Right forelimb (tissue), 1 donor: ENCODE measurements at places on chromosomes 3 and 15.

GRCh38 chr15:67109141-67110034 lies 44.0 kb downstream of the SMAD3 start:
- no peak for DNase-seq

GRCh38 chr3:18474202-18474601 lies 49.1 kb upstream of the SATB1 start:
- DNase-seq, result no peak

GRCh38 chr3:177935047-177935446 lies 601.2 kb upstream of the KCNMB2 start:
- DNase-seq, result no peak

- DNase-seq, result no peak
These were observed 32.1 kb upstream of the BCL2L10 start for GRCh38 chr15:52144656-52145178.

- DNase-seq, result no peak
These were observed 82.6 kb upstream of the TJP1 start for GRCh38 chr15:29904757-29905417.

DNA sequence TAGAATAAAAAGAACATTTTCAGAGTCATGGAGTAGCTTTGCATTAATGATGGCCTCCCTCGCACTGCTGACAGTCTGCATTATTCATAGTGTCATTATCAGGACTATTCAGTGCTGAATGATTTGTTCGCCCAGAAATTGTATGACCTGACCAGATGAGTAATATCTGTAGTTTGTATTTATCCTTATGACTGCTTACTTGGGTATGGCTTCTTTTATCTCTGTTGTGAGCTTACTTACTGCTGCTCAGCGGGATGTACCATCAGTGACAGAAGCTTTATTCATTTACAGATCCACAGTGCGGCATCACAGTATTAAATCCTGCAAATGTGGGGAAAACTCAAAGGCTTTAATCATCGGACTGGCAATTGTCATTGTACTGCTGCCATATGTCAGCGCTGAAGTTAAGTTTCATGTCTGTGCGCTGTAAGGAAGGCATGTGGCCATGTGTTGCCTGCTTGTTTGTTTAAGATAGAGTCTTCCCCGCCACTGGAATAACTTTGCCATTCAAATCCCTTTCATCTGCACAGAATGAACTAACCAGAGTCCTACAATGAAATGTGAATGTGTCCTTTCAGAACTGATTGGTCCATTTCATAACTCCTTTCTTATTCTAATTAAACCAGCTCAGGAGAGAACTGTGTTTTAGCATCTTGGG lies 262.2 kb downstream of the CHL1 start:
- no peak for DNase-seq

GRCh38 chr15:40067921-40068624 lies 29.1 kb upstream of the SRP14 start:
- DNase-seq, result no peak

DNA sequence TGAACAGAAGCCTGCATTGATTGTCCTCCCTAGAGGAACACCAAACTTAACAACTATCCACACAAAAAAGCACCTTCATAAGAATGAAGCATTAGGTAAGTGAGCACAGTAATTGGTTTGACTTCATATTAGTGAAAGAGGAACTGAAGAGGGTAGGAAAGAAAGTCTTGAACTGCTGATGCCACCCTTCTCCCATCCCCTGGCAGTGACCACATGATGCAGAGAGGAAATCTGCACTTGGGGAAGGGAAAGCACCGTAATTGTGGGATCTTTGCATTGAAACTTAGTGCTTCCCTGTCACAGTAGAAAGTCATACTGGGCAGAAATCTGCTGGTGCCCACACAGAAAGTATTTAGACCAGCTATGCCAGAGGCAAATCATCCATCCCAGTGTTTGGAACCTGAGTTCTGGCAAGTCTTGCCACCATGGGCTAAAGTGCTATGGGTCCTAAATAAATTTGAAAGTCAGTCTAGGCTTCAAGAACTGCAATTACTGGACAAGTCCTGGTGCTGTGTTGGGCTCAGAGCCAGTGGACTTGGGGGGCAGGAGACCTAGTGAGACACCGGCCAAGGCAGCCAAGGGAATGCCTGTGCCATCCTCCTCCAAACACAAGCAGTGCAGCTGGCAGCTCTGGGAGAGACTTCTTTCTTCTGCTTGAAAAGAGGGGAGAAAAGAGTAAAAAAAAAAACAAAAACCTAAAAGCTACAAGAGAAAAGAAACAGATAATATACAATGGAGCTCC lies 63.6 kb downstream of the SLC15A2 start:
- DNase-seq, result no peak

DNA sequence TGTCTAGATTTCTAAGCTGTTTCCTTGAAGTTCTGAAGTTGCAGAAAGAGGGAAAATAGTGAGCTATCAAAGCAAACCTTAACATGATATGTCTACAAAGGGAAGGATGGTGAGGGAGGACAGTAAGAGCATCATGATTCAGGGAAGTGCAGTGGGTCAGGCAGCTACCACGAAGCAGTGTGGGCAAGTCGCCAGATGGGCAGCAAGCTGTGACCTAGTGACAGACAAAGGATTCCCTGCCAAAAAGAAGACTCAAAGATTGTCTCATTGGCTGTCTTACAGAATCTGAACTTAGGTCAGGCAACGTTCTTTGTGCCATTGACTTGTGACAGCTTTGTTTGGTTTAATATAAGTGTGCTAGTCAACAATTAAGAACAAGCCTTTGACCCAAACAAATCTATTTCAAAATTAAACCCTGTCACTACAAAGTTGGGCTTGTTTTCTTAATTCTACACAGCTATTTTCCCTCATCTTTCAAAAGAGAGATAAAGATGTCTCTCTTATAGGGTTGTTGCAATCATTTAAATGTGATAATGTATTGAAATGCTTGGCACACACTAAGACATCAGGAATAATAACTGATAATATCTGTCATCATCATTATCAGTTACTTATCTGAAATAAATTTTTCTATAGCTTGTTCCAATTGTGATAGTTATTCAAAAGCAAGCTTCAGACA lies 153.3 kb downstream of the ECT2 start:
- no peak for DNase-seq

GRCh38 chr15:83845230-83845629 lies 191.3 kb downstream of the ADAMTSL3 start:
- DNase-seq, result no peak

- DNase-seq, result no peak
These were observed 415.7 kb upstream of the ROBO2 start for GRCh38 chr3:76624164-76624563.

DNA sequence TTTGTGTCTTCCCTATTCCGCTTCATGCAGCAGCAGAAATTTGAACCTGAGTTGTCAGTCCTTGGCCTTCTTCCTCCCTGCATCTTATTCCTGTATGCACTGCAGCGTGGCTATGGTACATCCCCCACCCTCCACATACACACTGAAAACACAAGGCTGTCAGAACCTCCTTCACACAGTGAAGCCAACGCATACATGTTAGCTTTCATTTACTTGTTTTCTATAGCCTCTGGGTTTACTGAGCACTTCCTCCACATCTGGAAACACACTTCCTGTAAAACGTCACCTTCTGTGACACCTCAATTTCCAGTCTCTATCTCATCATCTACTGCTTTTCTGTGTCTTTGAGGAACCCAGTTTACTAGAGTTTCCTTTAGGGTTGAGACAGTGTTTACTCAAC lies 47.0 kb downstream of the SUSD5 start:
- no peak for DNase-seq

- DNase-seq, result no peak
These were observed 24.3 kb downstream of the CLDN11 start for GRCh38 chr3:170442947-170443346.

DNA sequence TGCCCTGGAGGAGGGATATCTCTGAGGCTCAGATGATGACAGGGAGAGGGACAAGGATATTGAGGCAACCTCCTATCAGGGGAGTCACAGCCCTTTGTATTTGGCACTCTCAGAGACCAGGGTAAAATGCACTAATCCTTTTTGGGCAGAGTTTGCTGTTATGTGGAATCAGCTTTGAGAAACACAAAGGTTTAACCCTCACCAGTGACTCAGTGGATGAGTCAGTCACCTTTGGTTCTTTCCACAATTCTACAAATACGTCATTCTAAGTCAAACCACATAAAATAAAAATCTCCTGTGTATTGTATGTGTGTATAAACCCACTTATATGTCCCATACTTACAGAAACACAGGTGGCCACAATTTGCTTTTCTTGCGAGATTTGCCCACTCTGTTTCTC lies 5.1 kb downstream of the LSAMP start:
- no peak for DNase-seq

- DNase-seq, result no peak
These were observed 29.3 kb downstream of the APPL1 start for GRCh38 chr3:57256844-57257243.

GRCh38 chr3:190012314-190012782 lies 108.3 kb downstream of the P3H2 start:
- DNase-seq, result no peak

DNA sequence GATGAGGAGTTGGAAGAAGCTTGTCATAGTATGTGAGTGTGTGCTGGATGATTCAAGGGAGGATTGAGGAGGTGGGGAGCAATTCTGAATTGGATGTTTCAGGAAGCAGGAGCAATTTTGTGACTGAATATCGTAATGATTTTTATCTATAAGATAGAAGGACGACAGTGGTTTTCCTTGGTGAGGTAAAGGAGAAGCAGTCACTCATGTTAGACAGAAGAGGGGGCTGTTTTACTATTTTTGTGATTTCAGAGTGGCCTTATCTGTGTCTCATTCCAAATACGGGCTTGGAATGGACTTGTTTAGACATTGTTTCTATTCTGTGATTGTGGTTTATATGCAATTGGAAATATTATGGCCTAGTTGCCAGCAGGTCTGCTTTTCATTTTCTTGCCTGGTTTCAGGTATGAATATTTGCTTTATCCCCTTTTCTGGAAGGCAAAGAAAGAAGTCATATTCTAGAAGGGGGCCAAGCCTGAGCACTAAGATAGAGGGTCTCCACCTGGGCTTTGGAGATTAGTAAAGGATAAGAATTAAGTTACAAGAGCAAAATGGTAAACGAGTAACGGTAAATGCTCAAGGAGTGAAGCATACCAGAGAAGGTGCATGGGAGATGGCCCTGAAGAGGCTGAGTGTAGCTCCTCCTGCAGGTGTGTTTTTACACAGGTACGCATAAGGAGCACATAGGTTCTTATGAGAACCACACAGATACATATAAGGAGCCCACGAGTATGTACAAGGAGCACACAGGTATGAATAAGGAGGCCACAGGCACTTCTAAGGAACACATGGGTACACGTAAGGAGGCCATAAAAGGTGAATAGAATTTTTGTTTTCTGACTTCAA lies 124.6 kb upstream of the KCNAB1 start:
- no peak for DNase-seq

GRCh38 chr3:40939030-40939740 lies 260.1 kb upstream of the CTNNB1 start:
- no peak for DNase-seq

- no peak for DNase-seq
These were observed 1.3 kb upstream of the SYN2 start for GRCh38 chr3:12002912-12003311.

DNA sequence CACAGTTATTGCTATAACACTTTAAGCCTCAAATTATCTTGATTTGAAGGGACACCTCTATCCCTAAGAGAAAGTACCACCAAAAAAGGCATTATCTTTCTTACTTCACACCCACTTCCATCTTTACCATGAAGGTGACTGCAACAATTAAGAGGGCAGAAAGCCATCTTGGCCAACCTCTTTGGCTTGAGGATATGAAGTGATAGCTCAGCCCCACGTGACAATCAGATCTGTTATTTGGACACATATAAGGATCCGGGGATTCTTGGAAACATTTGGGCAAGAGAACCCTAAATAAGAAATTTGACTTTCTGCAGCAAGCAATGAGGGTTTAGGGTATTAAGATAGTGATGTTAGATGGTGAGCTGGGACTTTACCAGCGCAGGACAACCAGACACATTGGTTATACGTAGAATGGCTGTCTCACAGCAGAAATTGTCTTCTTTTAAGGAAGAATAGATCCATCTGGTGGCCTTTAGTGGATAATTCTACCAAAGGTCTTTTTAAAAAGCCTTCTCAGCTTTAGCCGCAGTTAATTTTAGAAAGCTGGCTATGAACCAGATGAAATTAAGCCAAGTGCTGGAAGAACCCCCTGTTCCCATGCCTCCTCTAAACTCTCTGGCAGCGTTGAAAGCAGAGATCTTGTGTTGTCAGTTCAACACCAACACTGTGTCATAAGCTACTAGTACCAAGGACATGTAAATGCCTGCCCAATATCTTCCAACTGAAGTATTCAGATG lies 12.3 kb downstream of the HCLS1 start:
- no peak for DNase-seq

- no peak for DNase-seq
These were observed 110.3 kb upstream of the HACD2 start for GRCh38 chr3:123695152-123695551.

DNA sequence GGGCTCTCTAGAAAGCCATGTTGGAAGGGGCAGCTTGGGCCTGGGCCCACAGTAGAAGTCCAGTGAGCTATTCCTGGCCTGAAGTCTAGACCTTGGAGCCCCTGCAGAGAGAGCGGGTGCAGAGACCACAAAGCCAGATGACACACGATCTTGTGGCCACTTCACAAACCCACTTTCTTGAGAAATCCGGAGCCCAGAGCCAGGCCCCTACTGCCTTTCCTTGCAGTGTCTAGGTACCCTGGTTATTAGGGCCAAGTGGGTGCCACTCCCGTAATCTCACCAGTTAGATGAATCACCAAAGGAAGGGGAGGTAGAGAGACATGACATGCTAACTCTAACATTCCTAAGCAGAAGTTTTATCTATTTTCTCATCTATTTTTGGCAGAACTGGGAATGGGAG lies 72.5 kb upstream of the ADAMTSL3 start:
- no peak for DNase-seq

- DNase-seq, result no peak
These were observed 1.8 kb downstream of the LIMD1 start for GRCh38 chr3:45596290-45596791.

DNA sequence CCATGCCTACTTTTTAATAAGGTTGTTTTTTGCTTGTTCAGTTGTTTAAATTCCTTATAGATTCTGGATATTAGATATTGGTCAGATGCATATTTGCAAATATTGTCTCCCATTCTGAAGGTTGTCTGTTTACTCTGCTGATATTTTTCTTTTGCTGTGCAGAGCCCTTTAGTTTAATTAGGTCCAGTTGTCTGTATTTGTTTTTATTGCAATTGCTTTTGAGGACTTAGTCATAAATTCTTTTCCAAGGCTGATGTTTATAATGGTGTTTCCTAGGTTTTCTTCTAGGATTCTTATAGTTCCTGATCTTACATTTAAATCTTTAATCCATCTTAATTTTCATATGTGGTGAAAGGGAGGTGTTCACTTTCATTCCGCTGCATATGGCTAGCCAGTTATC lies 77.4 kb downstream of the PTPRG start:
- no peak for DNase-seq
